ENCODE measurements at places on chromosomes 13 and 19. TPM values are rescaled to one million over a fixed set of nuclear protein-coding genes. Genes with fewer than 3 reads are reported as not detected.

GRCh38 chr13:88248393-88248792 is 577.2 kb downstream of the SLITRK5 start:
- DNase-seq: no peak

DNA sequence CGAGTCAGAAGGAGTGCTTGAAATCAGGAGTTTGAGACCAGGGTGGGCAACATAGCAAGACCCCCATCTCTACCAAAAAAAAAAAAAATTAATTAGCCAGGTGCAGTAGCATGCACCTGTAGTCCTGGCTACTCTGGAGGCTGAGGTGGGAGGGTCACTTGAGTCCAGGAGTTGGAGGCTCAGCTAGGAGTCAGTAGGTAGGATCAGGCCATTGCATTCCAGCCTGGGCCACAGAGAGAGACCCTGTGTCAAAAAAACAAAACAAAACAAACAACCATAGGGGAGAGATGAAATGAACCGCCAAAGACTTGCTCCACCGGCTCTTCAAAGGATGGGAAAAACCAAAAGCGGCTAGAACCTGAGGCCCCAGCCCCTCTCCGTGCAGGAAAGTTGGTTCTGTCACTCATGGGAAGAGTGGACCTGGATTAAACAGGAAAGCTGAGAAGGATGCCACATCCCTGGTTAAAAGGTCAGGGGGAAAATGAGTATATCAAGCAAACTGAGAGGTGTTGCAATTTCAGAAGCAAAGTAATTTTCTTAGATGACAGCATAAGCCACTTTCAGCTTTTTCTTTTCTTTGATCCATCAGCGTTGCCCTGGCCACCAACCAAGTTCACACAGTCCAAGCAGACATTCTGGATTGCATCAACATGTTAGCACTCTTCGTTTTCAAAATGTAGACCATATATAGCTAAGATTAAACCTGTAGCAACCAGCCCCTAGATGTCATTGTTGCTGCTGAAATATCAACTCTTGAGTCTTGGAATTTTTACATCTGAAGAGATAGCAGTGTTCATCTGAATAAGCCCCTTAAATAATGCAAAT is 8.9 kb upstream of the ZNF507 start:
- DNase-seq: no peak

- DNase-seq: no peak
These were observed 1.1 kb downstream of the ELF1 start for GRCh38 chr13:41017817-41018601.

GRCh38 chr19:47419789-47420188 is 462 bp upstream of the MEIS3 start:
- DNase-seq: no peak

DNA sequence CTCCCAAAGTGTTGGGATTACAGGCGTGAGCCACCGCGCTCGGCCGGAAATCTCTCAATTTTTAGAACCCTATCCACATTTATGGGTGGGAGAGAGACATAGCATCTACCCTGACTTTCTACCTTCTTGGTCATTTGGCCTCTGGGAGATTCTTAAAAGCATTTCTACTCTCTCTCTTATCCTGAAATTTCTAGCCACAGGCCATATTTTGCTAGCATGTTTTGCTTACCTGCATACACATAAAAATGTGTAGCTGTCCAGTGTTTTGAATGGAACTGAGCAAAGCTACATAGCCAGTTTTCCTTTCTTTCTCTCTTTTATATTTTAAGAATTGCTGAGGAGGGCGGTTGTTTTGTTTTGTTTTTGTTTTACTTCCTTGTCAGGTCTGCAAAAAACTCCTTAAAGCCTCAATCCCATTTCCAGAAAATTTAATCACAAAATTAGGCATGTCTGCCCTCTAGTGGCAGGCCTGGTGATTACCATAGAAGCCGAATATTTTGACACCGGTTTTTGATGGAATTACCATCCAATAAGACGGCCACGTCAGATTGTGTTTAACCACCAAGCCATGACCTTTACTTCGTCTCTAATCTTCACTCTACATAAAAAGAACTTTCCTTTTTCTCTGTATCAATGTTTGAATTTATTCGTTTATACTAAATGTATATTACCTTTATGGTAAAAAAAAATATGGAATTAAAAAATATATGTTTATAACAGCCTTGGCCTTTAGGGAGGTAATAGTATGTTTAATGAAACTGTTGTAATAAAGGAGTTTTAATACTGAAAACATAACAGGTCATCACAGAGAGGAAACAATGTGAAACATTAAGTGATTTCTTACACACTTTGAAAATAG is 34.4 kb upstream of the OXGR1 start:
- peak; percentile 85 for DNase-seq

GRCh38 chr13:58858870-58859371 is 1227.4 kb downstream of the PCDH17 start:
- DNase-seq: no peak

DNA sequence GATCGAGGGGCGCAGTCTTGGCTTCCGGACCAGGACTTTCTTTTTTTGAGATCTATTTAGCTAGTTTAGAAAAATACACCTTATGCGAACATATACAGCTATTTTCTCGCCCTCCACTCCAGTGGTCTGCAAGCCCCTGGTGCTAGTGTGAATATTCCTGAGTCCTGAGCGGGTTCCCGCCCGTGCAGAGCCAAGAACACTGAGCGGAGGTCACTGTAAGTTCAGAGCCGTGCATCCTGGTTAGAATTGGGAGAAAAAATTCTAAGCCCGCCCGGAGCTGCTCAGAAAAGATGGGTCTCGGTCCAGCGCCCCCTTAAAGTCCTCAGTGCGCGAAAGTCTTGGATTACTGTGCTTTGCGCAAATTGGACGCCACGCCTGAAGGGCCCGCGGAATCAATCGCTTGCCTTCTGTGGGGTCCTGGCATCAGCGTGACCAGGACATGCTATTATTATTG is 117.7 kb downstream of the KCNRG start:
- DNase-seq: no peak

GIPC1 gene
- total RNA-seq: 374 TPM

DNA sequence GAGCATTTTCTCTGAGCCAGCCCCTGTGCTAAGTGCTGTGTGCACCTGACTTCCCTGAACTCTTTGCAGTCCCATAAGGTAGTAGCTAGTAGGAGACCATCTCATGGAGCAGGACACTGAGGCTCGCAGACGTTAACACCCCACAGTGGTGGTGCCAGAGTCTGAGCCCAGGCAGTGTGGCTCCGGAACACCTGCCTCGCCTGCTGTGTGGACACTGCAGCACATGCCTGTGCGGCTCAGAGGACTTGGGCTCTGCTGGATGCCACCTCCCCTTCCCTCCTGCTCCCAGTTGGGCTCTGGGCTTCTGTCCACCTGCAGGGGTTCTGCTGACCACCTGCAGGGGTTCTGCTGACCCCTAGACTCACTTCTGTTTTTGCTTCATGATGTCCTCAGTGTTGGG is 27.0 kb upstream of the SIGLEC11 start:
- no peak for DNase-seq

DNA sequence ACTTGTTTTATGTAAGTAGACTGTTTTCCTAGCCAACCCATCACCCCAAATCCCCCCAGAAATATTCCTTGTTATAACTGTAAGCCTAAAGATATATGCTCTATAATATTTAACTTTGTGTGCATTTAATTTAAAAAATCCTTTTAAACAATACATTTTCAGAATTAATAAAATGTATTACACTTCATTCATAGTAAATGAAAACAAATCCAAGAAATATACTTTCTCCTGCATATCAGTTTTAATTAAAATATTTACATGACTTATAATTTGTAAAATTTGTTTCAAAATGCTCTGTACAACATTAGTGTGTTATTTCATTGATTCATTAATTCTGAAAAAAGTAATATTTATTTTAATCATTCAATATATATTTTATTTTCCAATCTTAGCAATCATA is 669.1 kb upstream of the PCDH20 start:
- DNase-seq: no peak

DNA sequence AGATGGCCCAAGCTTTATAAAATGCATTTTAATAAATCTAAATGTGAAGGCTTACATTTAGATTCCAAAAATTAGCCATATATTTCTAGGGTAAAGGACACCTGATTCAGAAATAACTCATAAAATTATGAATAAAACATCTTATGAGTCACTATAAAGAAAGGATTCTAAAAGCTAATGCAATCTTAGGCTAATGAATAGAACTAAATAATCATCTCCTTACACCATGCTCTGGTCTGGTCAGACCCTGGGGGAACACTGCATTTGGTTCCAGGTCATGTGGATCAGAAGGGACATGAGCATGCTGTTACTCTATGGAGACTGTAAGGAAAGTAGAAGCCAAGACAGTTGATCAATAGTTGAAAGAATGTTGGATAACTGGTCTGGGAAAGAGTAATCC is 370.4 kb downstream of the NDFIP2 start:
- no peak for DNase-seq

GRCh38 chr13:83007226-83007625 is 875.0 kb downstream of the SLITRK1 start:
- DNase-seq: no peak

- DNase-seq: no peak
These were observed 11.5 kb upstream of the KANK2 start for GRCh38 chr19:11208561-11209471.

SLITRK5 gene
- total RNA-seq: 0.38 TPM

DNA sequence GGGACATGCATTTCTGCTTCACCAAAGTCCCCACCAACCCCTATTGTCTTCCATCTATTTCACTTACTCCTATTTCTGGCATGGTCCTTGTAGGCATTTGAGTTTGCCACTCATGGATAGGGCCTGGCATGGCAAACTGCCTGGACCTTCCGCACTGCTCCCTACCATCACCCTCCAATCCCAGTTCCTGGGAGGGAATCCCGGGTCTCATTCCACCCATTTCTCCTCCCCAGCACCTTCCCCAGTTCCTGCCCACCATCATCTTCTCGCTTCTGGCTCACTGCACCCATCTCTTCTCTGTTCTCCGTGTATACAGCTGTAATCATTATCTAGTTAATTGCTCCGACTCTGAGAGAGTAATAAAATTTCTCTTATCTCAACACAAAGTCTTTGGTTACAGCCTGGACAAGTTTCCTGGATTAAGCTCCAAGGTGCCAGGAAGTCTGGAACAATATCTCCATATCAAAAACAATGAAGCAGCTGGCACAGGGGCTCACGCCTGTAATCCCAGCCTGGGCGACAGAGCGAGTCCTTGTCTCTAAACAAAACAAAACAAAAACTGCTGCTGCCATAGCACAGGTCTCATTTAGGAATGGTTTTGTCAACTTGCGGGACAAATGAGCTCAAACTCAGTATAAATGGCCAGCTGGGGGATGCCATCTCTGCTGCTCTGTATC is 17.0 kb upstream of the COX7A1 start:
- peak; percentile 66 for DNase-seq

DNA sequence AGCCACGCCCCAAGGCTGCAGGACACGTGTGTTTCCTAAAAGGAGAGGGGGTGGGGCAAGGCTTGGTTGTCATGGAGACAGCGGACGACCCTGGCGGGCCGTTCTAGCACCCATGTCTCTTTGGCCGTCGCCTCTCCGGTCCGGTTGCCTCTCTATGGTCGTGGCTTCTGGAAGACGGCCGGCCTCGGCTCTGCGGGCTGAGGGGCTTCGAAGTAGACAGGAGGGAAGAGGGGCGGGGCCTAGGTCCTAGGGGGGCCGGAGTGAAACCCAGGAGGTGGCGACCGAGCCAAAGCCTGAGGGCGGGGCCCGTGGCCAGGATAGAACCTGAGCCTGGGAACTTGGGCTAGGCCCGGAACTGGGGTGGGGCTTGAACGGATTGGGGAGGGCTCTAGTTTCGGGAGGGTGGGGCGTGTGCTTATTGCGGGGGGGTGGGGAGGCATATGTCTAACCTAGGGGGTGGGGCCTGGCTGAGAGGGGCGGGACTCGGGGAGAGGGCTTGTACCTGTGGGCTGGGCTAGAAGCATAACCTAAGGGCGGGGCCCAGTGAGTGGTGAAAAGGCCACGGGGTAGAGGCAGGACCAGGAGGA is 750 bp upstream of the SLC27A1 start:
- peak; percentile 97 for DNase-seq

DNA sequence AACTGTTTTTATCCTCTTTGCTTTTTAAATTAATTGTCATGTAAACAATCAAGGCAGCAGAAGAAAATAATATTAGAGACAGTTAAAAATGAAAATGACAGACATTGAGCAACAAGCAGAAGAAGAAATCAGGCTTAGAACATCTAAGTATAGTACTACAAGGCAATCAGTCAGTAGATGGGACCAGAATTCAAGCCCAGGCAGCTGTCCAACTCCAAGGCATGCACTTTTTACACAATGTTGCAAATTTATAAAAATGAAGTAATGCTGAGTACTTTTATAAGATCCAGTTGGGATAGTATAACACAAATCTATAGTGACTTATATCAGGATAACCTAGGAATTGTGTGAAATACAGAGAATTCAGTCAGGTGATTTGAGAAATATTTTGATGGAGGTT is 2815.8 kb downstream of the PCDH9 start:
- no peak for DNase-seq

KLK10 gene
- 0.76 TPM for total RNA-seq

- no peak for DNase-seq
These were observed 15.8 kb downstream of the TECR start for GRCh38 chr19:14544977-14545715.

CRLF1 gene
- total RNA-seq: 1.3 TPM

CYP4F22 gene
- not detected for total RNA-seq

- no peak for DNase-seq
These were observed 2.1 kb downstream of the TM6SF2 start for GRCh38 chr19:19270749-19271571.

GRCh38 chr19:10679743-10680142 is 21.5 kb upstream of the QTRT1 start:
- DNase-seq: no peak

GRCh38 chr19:17090583-17090982 is 15.0 kb downstream of the MYO9B start:
- no peak for DNase-seq

ZNF208 gene
- 24.8 TPM for total RNA-seq

DNA sequence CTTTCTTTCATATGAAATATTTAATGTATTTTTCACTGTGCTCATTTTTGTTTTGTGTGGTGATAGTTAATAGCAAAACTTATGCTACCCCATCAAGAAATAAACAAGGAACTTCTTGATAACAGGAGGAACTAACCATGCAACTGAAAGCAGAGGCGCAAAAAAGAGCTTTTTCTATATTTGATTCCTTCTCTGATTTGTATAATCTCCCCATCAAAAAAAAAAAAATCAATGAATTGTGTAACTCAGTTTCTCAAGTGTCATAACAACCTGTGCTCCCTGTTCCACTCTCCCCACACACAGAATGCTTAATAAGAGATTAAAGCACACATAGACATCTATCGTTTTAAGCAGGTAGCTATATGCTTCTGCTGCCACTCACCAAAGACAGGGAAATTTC is 67.3 kb upstream of the MED4 start:
- no peak for DNase-seq

All from mucosa of descending colon (tissue), 3 donors.